Breast epithelium (tissue), 4 donors: ENCODE measurements at places on chromosomes 2 and 18. TPM values are rescaled to one million over a fixed set of nuclear protein-coding genes. Genes with fewer than 3 reads are reported as not detected.

Gene EFR3B
- 0.73 TPM for total RNA-seq

Gene VWC2L
- 0.15 TPM for total RNA-seq

Gene VWA3B
- not detected for total RNA-seq

Gene DHRS9
- 0.73 TPM for total RNA-seq

Gene COLEC11
- total RNA-seq, result 1.9 TPM

Gene DSG3
- total RNA-seq, result 40.1 TPM

Gene AQP4
- total RNA-seq, result 0.32 TPM

Gene ANKAR
- total RNA-seq, result 22.1 TPM

- no peaks in the 10 kb centered on the region for H3K27me3 ChIP-seq
- no peak overlapping the region for H3K4me3 ChIP-seq
- no peaks in the 10 kb centered on the region for H3K4me1 ChIP-seq
- peak overlapping the region; percentile 80 for H3K27ac ChIP-seq
- DNase-seq, result no peak
- H3K36me3 ChIP-seq, result no peaks in the 10 kb centered on the region
These were observed 20.4 kb downstream of the KDSR start for GRCh38 chr18:63346480-63347183.

DNA sequence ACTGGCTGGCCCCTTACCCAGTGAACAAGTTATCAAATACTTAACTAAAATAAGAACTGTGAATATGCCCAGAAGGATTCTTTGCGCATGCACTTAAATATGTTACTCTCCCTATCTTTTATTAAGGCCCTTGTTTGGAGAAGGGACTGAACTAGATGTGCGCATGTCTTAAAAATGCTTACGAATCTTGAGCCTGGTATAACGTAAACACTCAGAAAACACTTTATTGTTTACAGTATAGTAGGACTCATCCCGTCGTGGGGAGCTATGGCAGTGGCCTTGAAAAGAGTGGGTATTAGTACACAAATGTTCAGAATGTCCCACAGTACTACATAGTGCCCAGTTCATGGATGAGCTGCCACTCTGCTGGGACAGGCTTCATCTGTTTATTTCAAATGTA, 75.9 kb upstream of the MAP4K3 start:
- no peaks in the 10 kb centered on the region for H3K27me3 ChIP-seq
- H3K4me3 ChIP-seq, result no peak overlapping the region
- H3K36me3 ChIP-seq, result no peaks in the 10 kb centered on the region
- no peaks in the 10 kb centered on the region for H3K4me1 ChIP-seq
- peak overlapping the region; percentile 41 for H3K27ac ChIP-seq

GRCh38 chr2:199902486-199903110, 8.5 kb upstream of the C2orf69 start:
- H3K27me3 ChIP-seq, result no peaks in the 10 kb centered on the region
- no peak for DNase-seq
- H3K4me3 ChIP-seq, result no peak overlapping the region

GRCh38 chr18:36516726-36517125, 219.2 kb downstream of the FHOD3 start:
- no peak for DNase-seq
- no peaks in the 10 kb centered on the region for H3K4me1 ChIP-seq
- H3K4me3 ChIP-seq, result no peak overlapping the region
- H3K27me3 ChIP-seq, result no peaks in the 10 kb centered on the region
- H3K27ac ChIP-seq, result no peak overlapping the region

- no peak overlapping the region for H3K27ac ChIP-seq
- H3K36me3 ChIP-seq, result no peaks in the 10 kb centered on the region
- no peaks in the 10 kb centered on the region for H3K27me3 ChIP-seq
- H3K4me1 ChIP-seq, result no peaks in the 10 kb centered on the region
- H3K4me3 ChIP-seq, result peak overlapping the region; percentile 1
These were observed 135.9 kb downstream of the TPGS2 start for GRCh38 chr18:36692921-36693332.

DNA sequence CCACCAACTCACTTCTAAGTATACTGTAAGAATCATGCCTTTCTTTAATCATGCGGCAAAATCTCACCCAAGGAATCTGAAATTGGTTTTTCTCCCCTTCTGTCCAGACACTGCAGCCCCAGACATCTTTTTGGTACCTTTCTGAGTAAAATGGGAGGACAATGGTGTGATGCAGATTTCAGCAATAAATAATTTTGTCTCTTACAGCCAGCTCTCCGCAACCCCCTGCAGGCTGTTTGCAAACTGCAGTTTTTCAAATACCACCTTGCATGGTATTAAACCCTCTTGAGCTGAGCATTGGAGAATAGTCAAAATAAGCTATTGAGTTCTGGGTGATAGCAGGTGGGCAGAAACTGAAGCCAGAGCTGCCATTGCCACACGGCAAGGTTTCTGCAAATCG, 32.2 kb downstream of the GPR39 start:
- H3K36me3 ChIP-seq, result no peaks in the 10 kb centered on the region
- no peaks in the 10 kb centered on the region for H3K4me1 ChIP-seq
- no peak overlapping the region for H3K27ac ChIP-seq

- no peak for DNase-seq
- H3K27ac ChIP-seq, result no peak overlapping the region
These were observed 29.5 kb upstream of the STAT1 start for GRCh38 chr2:191043438-191043837.

DNA sequence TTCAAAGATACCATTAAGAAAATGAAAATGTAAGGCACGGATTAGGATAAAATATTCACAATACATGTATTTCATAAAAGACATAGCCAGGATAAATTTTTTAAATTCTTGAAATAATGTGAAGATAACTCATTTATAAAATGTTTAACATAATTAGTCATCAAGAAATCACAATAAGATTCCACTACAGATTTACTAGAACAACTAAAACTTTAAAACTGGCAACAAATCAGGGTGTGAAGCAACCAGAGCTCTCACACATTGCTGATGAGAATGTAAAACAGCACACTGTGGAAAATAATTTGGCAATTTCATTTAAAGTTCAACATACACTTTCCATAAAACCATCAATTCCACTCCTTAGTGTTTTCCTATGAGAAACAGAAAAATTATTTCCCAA, 89.6 kb upstream of the UBE2E3 start:
- H3K27me3 ChIP-seq, result no peaks in the 10 kb centered on the region
- no peak overlapping the region for H3K4me3 ChIP-seq
- H3K27ac ChIP-seq, result no peak overlapping the region
- no peaks in the 10 kb centered on the region for H3K4me1 ChIP-seq
- DNase-seq, result no peak

DNA sequence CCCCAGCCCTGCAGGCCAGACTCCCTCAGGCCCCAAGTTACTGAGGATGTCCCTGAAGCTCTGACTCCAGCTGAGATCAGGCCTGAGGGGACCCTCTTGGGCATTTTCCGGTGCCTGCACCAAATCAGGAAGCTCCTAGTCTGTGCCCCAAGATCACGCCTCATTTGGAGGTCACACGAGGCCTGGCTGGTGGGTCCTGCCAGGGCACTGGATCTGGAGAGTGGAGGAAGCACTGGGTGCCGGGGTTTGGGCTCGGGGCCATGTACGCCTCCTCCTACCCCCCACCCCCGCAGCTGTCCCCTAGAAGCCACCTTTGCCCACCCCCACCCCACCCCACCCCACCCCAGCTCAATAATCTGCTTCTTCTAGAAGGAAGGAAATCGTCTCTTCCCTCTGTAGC, 16.2 kb downstream of the SH2D6 start:
- H3K27ac ChIP-seq, result peak overlapping the region; percentile 96
- peaks cover 18% of the 10 kb centered on the region for H3K4me1 ChIP-seq
- no peaks in the 10 kb centered on the region for H3K36me3 ChIP-seq
- no peaks in the 10 kb centered on the region for H3K27me3 ChIP-seq
- DNase-seq, result no peak

DNA sequence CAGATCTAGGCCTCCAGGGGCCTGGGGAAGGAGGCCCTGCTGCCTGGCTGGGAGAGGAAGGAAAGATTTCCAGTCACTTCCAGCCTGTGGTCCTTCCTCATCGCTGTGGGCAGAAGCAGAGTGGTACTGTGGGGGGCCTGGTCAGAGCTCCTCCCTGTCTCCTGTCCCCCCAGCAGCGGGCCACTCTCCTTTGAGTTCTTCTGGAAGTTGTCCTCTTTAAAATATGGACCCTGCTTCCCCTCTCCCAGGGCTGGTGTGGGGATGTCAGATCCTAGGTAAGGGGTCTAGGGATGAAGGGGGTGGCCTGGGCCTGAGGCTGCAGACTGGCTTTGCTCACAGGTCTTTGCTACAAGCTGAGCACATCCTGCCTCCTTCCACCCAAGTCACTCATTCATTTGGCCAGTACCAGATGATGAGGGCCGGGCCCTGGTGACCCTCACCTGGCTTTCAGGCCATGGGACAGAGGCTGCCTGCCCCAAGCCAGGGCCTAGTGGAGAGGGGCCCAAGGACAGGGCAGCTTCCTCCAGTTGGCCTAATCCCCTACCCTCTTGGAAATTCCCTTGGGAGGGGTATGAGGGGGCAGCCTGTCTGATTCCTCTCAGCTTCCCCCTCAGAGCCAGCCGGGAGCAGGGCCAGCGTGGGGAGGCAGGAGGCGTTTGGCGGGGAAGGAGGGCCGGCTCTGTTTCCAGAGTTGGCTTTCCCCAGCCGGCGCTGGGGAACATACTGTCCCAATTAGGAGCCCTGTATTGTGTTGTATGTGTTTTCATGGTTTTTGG, 231.9 kb downstream of the DYSF start:
- no peak overlapping the region for H3K4me3 ChIP-seq
- H3K27ac ChIP-seq, result no peak overlapping the region
- DNase-seq, result peak; percentile 43
- H3K36me3 ChIP-seq, result no peaks in the 10 kb centered on the region
- no peaks in the 10 kb centered on the region for H3K4me1 ChIP-seq
- no peaks in the 10 kb centered on the region for H3K27me3 ChIP-seq

DNA sequence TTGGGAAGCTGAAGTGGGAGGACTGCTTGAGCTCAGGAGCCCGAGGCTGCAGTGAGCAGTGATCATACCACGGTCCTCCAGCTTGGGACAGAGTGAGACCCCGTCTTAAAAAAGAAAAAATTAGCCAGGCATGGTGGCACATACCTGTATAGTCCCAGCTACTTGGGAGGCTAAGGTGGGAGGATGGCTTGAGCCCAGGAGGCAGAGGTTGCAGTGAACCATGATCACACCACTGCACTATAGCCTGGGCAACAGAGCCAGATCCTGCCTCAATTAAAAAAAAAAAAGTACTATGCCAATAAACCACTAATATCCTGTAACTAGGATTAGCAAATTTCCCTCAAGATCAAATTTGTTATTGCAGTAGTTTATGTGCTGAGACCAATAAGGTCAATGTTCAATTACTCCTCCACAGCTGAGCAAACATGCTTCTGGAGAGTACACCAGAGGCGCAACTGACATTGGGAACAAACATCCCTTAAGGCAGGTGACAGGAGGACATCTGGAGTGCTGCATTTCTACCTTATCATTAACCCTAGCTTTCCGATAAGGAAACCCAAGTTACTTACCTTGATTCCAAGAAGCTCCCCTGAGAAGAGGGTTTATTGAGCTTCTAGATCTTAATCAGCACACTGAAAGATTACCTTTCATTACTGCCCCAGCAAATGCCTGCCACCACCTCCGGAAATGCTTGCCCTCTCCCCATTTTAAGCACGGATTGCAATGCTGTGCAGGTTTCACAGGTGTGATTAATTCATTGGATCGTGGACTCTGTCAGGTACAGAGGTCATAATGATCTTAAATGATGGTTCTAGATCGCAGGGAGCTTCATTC, 26.2 kb downstream of the MGAT4A start:
- H3K4me3 ChIP-seq, result no peak overlapping the region
- no peak for DNase-seq
- no peaks in the 10 kb centered on the region for H3K36me3 ChIP-seq
- H3K27ac ChIP-seq, result no peak overlapping the region
- peaks cover 13% of the 10 kb centered on the region for H3K4me1 ChIP-seq
- no peaks in the 10 kb centered on the region for H3K27me3 ChIP-seq

GRCh38 chr2:175579646-175580045, 398.1 kb upstream of the ATP5MC3 start:
- no peaks in the 10 kb centered on the region for H3K27me3 ChIP-seq
- no peaks in the 10 kb centered on the region for H3K36me3 ChIP-seq
- no peak overlapping the region for H3K4me3 ChIP-seq
- no peak overlapping the region for H3K27ac ChIP-seq
- no peak for DNase-seq

DNA sequence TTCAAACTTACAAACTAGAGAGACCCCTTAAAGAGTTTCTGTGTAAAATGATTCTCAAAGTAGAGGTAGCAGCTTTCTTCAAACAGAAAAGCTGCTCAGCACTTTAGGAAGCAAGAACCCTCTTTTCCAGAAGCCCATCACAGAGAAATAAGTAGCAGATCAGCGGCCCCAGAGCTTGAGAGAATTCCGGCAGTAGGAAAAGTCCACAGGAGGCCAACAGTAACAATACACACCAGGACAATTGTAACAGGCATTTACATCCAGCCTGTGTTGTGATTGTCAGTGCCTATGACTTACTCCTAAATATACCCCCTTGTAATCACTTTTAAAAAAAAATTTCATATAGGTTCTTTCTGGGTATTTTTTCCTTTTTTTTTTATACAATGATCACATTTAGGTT, 161.4 kb upstream of the ACVR2A start:
- no peaks in the 10 kb centered on the region for H3K27me3 ChIP-seq
- no peak overlapping the region for H3K4me3 ChIP-seq
- H3K36me3 ChIP-seq, result no peaks in the 10 kb centered on the region
- DNase-seq, result no peak
- no peaks in the 10 kb centered on the region for H3K4me1 ChIP-seq
- no peak overlapping the region for H3K27ac ChIP-seq

- H3K27ac ChIP-seq, result no peak overlapping the region
- H3K4me3 ChIP-seq, result no peak overlapping the region
- no peaks in the 10 kb centered on the region for H3K27me3 ChIP-seq
- no peak for DNase-seq
- H3K36me3 ChIP-seq, result no peaks in the 10 kb centered on the region
- no peaks in the 10 kb centered on the region for H3K4me1 ChIP-seq
These were observed 8.6 kb downstream of the OXER1 start for GRCh38 chr2:42755191-42755880.
